ENCODE measurements at places on chromosomes 7 and 10.

DNA sequence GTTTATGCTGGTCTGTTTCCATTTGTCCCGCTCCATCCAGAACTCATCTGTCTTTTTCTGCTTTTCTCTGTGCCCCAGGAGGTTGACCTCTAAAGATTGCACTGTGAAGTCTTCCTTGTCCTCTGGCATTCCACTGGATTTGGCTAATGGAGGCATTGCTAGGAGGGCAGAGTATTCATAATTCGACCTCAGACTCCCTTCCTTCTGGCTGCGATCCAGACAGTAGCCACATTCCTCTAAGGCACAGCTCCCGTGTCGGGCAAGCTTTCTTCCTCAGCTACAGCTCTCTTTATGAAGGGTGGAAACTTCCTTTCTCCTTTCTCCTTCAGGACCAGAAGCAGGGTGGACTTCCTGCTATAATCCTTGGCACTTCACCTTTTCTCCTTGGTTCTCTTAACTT lies 175.9 kb downstream of the BAMBI start:
- DNase-seq: no peak

DNA sequence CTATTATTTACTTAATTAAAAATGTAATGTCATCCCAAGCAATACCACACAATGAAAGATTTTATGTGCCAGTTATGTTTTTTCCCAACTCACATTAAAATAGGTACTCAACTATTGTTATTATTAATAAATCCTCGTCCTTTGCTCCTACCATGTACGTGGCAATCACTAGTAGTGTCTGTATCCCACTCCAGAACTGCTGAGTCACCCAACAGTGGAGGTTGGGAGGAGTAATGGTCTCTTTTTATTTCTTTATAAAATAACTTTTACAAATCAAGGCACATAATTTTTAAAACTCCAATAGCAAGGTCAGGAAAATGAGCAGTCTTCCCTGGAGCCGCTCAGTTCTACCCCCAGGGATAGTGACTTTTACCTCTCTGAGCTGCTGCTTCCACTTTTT lies 273.5 kb upstream of the PLPP4 start:
- no peak for DNase-seq

DNA sequence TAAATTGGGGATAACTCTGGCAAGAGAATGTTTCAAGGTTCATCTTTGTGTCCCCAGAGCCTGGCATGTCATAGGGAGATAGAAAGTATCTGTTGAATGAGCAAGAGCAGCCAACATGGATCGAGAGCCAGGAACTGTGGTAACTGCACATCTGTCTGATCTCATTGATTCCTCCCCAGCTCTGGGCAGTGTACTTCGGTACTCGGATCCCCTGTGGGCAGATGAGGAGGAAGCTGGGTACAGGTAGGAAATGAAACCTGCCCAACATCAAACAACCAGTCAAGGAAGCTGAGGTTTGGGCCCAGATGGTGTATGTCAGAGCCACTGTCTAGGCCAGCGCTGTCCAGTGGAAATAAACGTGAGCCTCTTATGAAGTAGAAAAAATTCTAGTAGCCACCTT lies 76.4 kb downstream of the GRK5 start:
- no peak for DNase-seq

GRCh38 chr10:49212783-49213182 lies 24.6 kb upstream of the TMEM273 start:
- peak; percentile 18 for DNase-seq

- peak; percentile 32 for DNase-seq
Measured at GRCh38 chr10:115171392-115171960, 78.3 kb downstream of the ATRNL1 start.

DNA sequence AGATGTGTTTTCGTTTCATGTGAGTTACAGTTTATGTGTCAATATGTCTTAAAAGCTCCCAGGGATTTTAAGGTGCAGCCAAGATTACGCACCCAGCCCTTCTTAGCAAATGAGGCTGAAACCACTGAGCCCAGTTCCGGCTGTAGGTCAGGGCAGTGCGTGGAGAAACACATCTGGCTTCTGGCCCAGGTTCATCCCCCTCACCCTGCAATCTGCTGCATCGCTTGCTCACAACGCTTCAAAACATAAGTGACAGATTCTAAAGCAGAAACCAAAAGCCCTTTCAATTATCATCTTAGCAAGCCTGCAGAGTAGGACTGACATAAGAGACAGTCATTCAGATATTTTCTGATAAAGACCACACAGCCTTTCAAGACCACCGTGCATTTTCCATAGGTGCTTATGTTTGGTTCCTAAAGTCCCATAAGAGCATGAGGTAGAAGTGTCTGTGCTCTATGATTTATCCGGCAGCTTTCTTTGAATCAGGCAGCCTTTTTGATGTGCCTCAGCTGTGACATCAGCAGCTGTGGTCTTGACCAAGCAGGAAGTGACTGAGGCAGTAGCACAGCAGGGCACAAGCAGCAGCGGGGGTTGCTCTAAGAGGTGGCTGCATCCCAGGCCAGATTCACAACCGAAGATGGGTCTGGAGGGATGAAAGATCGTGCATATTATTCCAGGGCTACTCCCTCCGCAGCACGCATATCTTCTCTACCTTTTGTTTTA lies 72.1 kb upstream of the LYZL2 start:
- DNase-seq: peak; percentile 58

- DNase-seq: no peak
Measured at GRCh38 chr10:28147706-28148105, 148.8 kb upstream of the ODAD2 start.

DNA sequence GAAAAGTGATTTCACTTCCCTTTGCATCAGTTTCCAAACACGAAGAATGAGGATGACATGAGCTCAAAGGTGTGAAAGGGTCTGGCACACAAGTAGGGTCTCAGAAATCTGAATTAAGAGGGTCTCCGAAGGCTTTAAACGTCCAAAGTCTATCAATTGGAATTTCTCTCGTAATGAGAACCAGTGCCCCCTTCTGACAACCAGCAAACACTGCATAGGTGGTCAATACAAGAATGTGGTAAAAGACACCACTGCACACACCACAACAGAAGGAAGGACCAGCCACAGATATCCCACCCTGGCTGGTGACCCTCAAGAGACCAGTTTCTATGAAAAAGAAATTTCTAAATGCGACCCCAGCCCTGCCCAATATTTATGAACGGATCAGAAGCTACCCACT lies 78.1 kb downstream of the CALN1 start:
- DNase-seq: peak; percentile 19

GRCh38 chr7:67311901-67312300 lies 315.3 kb downstream of the TYW1 start:
- no peak for DNase-seq

DNA sequence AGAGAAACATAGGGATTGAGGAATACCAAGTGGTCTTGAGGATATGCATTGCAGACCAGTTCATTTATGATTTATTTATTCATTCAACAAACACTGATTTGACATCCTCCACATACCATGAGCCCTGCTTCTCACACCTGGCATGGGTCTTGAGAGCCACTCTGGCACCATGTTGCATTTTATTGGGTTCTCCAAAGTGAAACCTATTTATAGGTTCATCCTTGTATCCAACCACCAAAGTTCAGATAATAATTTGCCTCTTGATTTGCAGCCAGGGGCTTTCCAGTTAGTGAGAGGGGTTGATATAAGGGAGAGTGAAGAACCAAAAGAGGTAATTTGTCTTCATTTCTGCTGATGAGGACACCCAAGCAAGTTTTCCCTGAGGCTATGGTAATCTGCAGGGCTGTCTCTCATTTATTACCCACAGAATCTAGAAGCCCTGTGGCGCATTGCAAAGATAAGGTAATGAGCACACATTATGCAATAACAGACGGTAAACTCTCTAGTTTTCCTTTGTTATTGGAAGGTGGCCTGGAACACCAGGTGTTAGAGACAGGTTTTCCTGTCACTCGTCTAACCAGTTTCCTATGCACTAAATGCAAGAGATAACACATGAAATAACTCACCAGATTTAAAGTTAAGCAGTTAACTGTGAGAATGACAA lies 28.8 kb upstream of the ICA1 start:
- no peak for DNase-seq

- no peak for DNase-seq
Measured at GRCh38 chr10:132570771-132571649, 33.4 kb downstream of the INPP5A start.

DNA sequence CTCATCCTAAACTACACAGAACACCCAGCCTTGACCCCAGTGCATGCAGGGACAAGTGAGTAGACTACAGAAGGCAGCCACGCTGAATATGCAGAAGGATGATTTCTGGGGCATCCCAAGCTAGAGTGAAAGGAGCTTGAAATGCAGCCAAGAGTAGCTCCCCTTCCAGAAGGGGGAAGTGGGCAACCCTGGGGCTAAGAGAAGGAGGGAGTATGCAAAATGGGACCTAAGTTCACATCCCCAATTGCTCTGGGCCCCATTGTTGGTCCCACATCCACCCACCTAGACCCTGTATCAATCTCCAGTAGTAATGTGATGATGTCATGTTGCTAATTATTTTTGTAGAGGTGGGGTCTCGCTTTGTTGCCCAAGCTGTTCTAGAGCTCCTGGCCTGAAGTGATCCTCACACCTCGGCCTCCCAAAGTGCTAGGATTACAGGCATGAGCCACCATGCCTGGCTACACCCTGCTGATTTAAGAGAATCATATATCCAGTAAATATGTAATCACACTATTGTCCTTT lies 5.6 kb upstream of the PSTK start:
- DNase-seq: no peak

GRCh38 chr7:144862612-144863319 lies 26.9 kb upstream of the TPK1 start:
- DNase-seq: no peak

GRCh38 chr7:28086198-28086597 lies 94.4 kb downstream of the JAZF1 start:
- DNase-seq: peak; percentile 41

DNA sequence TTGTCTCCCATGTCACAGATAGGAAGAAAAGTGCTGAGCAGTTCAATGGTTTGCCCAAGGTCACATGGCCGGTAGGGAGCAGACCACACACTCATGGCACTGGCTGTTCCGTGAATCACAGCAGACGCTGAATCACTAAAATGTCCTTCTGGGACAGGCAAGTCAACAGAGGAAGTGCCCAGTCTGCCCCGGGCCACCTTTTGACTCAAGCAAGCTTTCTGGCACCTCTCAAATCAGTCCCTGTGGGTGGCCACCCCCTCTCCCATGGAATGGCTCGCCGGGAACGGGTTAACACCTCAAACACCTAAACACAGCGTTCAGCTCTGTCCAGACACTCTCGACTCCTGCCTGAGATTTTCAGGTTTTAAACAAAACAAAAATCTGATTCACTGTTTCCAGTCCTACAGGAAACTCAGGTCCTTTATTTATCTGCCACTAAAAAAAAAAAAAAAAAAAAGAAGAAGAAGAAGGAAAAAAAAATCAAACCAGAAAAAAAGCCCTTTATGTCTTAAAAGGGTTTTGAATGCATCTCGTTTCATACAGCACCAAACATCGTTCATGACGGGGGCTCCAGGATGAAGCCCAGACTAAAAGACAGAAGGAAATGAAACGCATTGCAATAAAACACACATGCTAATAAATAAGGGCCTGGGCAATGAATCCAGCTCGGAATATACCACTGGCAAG lies 15.5 kb downstream of the CARD11 start:
- no peak for DNase-seq

DNA sequence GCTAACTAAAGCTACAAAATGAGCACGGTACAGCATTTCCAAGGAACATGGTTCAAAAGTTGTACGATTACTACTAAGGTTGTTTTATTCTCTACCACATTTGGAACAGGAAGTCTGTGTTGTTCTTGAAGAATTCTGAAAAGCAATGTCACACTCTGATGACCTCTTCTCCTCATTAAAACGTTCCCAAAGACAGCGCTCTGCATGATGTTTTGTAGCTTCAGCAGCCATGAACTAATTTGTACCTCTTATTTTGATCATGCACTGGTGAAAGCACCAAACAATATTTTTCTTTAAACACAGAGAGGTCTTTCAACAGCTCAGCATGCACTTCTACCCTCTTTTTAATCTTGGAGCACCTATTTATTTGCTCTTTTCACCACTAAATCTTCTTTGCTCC lies 75.0 kb upstream of the TES start:
- DNase-seq: no peak

DNA sequence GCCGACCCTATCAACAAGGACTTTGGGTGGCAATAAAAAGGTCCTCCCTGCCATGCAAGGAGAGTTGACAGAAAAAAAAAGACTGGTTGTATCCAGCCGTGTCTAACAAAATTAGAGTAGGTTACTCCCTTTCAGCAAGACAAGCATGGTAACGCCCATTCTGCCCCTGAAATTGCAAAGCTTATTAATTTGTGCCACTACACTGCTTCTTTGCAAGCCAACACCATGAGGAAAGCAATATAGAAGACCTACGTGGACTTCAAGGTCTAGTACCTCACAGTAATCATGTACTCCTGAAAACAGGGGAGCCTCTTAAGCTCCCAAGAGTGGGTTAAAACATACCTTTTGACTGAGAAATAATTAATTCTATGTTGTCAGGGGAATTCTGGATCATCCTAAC lies 90.3 kb downstream of the FRMPD2 start:
- no peak for DNase-seq

GRCh38 chr10:49310460-49310859 lies 11.5 kb downstream of the C10orf71 start:
- DNase-seq: no peak

- DNase-seq: no peak
Measured at GRCh38 chr10:110615057-110615747, 28.9 kb upstream of the RBM20 start.

GRCh38 chr10:133415752-133416151 lies 8.7 kb downstream of the SPRN start:
- DNase-seq: no peak

GRCh38 chr10:30691639-30692015 lies 62.1 kb upstream of the LYZL2 start:
- DNase-seq: no peak

- DNase-seq: no peak
Measured at GRCh38 chr10:89302625-89303024, 779 bp downstream of the IFIT2 start.

DNA sequence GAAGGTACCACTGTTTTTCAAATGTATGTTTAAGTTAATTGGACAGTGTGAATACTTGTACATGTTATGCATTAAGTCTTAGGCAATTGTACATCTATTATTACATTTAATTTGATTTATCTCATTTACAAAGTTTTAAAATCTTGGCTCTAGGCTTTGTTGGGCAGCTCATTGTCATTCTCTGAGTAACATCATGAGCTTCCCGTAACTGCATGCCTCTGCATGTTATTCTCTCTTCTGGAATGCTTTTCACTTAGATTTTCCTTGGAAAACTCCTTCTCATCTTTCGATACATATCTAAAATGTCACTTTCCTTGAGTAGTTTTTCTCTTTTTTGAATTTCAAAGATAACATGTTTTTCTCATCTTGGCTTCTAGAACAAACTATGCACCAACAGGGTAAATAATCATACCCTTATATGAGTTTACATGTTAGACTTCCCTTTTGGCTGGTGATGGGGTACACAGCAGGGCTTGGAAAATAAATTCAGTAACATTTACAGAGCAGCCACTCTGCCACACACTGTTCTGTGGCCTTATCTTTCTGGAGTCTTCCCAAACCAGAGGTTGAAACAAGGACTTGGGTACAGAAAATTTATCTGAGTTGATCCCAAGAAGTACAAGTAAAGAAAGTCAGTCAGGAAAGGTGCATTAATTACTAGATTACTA lies 42.2 kb upstream of the A1CF start:
- DNase-seq: no peak
